Ecto neural progenitor cell (in vitro differentiated cells): ENCODE measurements at places on chromosomes 3 and 15.

DNA sequence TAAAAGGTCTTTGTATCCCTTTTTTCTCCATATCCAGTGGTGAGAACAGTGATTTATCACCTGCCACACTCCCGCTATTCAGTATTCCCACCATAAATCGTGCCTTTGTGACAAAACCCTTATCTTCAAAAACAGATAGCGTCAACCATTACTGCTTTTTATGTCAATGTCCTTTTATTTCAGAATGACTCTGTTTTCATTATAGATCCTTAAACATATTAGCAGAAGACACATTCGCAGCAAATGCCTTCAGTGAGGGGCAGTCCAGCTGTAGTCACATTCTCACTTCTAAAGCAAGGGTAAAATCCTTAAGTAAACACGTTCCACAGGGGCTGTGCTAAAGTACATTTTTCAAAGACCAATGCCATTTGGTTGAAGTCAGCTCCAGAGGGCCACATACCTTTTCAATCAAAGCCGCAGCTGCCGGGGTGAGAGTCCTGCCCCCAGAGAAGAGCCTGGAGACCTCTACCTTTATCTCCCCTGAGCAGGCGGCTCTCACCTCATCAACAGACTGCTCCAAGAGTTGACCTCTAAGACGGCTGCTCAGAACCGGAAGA is 53.4 kb downstream of the PDZRN3 start:
- DNase-seq, result no peak

DNA sequence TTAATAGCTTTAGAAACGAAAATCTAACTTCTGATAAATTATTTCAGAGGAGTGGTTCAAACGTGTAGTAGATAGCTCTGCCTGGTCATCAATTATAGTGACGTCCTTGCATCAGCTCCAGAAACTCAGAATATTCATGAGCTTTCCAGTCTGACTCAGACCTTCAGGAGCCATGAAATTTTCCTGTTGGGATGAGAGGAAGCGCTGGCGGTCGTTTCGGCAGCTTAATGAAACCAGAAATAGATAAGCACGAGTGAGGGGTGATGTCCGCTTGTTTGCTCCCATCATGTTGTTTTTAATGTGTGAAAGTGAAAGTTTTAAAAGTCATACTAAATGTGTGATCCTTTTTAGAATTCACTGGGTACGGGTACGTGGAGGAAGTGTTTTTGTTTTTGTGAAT is 141.1 kb downstream of the PGPEP1L start:
- no peak for DNase-seq

DNA sequence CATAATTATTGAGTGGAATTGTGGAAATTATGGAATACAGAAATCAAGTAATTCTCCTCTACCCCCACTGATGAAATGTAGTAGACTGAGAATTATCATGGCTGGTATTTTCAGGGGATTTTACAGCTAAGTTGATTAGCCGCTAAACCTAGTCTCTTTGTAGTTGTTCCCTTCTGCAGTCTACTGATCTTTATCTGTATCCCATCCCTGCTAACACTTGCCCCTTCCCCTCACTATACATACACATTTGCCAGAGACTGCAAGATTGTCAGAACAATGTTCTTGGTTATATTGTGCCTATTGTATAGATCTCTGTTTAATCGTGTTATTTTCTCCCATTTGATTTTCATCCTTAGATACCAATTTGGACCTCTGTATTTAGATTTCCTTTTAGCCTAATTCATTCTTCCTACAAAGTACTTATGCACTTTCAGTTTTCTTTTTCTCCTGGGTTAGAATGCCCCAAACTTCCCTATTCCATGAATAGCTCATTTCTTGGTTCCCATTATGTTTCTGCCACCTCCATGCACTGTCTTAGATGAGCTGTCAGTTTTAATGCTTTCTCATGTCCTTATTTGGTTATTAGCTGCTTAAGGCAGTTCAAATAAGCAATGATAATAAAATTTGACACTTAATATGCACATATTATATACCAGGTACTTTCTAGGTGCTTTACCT is 86.9 kb downstream of the CDIN1 start:
- DNase-seq, result no peak

DNA sequence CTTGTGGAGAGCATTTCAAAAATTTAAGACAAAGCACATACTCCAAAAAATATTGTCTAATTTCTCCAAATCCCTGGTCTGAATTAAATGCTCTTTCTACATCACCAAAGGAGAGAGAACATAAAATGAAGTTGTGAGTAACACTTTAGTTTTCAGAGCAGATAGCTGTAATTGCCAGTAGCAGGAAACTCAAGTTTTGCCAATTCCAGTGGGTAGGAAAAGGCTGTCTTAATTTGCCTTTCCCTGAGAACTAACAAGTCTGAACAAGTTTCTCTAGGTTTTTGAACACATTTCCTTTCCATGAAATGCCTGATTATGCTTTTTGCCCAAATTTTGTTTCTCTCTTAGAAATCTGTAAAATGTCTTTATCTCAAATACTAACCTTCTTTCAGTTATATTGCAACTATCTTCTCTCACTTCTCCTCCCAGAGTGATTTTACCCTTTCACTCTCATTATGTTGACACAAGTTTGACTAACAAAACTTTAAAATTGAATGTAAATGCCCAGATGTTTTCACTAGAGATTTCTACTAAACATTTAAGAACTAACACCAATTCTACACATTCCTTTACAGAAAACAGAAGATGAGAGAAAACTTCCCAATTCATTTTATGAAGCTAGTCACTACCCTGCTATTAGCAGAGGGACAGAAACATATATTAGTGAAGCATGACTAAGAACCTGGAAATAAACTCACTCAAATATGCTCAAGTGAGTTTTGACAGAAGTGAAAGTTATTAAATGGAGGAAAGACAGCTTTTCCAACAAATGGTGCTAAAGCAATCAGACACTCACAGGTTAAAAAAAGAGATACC is 38.4 kb downstream of the RFX7 start:
- DNase-seq, result no peak

DNA sequence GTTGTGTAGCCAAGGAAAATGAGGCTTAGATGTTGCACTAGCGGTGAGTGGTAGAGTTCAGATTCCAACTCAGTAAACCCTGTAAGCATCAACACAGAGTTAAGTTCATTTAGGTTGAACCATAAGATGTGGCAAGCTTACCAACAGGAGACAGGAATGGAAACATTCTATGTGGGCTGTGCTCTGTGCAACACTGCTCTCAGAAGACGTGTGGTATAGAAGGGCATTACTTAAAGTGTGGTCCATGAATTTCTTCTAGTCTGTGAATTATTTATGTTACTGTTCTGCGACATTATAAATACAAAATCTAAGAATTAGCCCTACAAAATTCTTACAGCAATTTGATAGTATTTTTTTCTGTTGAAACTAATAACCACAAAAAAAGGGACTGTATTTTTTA is 213.3 kb downstream of the GRM7 start:
- no peak for DNase-seq

- no peak for DNase-seq
These were observed 59.9 kb downstream of the CD47 start for GRCh38 chr3:108030960-108031359.

GRCh38 chr15:78374436-78375393 is 34.6 kb downstream of the CRABP1 start:
- DNase-seq, result no peak

GRCh38 chr3:133413161-133414020 is 13.5 kb downstream of the BFSP2 start:
- no peak for DNase-seq

- no peak for DNase-seq
These were observed 255.8 kb downstream of the SLCO3A1 start for GRCh38 chr15:92109191-92109873.

DNA sequence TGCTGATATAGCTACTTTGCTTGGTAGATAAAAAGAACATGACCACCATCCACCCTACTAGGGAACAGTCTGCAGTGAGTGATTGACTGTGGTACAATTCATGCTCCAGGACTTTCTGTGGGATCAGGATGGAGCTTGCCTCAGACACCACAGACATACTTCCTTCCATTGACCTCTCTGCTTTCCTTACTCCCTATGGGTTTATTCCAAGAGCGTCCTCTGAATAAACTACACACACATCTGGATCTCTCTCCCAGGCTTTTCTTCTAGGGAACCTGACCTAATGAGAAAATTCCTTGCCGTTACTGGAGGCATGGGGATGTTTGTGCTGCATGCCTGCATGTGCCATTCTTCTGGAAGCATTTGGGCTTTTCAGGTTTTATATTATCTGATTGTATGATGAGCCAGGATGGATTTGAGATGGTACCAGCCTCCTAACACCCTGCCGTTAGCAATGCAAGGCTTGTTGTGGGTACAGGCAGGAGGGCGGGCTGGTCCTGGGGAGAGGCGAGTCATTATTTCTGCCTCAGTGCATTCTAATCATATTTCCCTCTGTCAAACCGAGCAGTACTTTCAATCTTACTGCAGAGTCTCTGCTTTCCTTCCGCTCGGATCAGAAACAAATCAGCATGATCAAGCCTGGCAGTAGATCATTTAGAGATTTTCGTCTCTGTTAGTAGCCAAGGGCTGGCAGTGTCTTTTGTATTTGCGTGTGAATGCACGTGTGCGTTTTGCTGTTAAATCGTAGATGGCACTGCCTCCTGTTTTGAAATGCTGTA is 279.2 kb downstream of the PDCD6IP start:
- DNase-seq, result no peak

GRCh38 chr15:82663186-82663600 is 16.0 kb upstream of the CPEB1 start:
- peak; percentile 85 for DNase-seq

DNA sequence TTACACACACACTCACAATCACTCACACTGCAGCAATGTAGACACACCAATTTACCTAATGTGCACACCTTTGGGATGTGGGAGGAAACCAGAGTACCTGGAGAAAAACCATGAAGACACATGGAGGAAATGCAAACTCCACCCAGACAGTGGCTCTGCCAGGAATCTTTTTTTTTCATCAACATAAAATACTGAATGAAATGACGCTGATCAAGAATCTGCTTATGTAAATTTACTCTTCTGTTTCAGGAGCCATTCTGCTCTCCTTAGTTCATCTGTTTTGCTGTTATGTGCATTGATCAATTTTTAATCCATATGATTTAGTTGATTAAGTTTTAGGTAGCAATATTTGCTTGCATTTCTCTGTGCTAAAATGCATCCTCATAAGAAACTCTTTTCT is 414.2 kb upstream of the CCDC54 start:
- no peak for DNase-seq

DNA sequence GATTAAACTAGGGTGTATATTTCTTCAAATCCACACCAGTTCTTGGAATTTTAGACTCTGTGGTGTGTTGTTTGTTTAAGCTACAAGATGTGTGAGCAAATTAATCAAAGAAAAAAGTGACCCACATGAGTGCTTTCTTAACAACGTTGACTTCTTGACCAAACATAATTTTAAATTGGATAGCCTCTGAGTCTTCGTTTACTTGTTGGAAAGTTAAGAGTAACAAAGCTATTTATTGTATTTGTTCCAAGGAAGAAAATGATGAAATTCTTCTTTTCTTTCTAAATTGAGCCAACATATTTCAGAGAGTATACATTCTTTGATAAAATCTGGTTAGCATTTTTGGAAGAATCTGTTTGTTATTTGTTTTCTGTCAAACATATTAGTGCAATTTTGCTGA is 99.9 kb upstream of the IGSF10 start:
- no peak for DNase-seq

DNA sequence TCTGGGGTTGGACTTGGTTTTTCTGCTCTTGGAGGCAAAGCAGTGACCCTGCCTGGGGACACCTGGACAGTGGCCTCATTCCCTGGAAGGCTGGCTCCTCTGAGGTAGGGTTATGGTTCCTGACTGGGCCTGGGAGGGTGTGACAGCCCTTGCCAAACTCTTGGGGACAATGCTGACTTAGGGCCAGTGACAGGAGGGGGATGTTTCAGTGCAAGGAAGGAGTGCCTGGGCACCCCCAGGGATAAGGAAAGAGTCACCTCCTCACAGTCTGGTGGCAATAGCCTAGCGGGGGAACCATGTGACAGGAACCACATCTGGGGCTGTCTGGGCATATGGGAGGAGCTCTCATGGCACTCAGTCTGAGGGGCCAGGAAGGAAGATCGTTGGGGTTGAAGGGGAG is 91.8 kb downstream of the ABHD5 start:
- DNase-seq, result no peak

- DNase-seq, result no peak
These were observed 162.6 kb upstream of the ABI3BP start for GRCh38 chr3:101155825-101156224.

- DNase-seq, result no peak
These were observed 82.9 kb downstream of the IQSEC1 start for GRCh38 chr3:12990306-12990705.

GRCh38 chr15:89143503-89144162 is 55.4 kb downstream of the ABHD2 start:
- DNase-seq, result no peak

GRCh38 chr15:41291065-41291631 is 41.2 kb downstream of the OIP5 start:
- DNase-seq, result no peak

DNA sequence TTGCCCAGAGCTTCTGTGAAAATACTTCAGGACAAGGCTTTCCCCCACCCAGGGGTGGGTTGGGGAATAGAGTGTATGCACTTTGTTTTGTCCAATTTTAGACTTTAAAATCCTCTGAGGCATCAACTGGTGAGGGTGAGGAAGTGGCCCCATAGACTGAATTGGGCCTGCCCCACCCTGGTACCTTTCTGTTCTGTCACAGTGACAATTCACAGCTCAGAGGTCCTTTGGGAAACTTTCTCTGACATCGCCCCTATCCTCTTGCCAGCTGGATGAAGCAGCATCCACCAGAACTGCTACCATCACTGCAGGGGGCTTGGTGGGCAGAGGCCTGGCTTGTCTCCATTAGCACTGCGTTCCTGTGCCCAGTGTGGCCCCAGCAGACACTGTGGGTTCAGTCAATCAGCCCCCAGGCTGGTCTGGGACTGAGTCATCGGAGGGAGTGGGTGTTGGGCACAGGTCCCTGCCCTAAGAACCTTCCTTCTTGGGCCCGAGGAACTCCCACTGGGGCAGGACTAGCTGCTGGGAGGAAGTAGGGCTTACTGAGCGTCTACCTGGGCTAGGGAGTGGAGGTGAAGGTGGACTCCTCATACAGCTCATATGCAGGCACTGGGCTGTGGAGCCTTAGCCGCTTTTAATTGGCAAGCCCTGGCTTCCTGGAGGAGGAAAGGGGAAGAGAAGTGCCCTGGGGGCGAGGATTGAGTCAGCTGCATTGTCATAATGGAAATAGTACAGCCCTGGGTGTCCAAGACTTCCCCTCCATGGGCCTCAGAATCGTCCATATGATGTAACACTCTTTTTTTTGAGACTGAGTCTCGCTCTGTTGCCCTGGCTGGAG is 1.5 kb upstream of the PPM1M start:
- no peak for DNase-seq

GRCh38 chr3:129054605-129055104 is 5.9 kb upstream of the GP9 start:
- no peak for DNase-seq

- no peak for DNase-seq
These were observed 104.8 kb upstream of the WNT5A start for GRCh38 chr3:55591888-55592287.

DNA sequence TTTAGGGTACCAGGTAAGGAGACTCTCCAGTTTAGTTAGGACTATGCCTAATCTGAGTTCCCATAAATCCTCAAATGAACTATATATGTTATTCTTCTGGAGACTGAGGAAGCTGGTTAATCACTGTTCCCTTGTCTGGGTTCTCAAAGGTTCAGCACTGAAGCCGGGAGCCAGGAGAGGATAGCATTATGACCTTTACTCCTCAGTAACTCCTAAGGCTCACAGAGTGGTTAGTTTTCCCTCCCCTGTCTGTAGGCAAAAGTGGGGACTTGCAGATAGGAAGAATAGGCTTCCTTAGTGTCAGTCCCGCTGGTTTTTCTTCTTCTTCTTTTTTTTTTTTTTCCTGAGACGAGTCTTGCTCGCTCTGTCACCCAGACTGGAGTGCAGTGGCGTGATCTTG is 50.4 kb downstream of the CRTC3 start:
- DNase-seq, result no peak
